Ascending aorta (tissue), 2 donors: ENCODE measurements at places on chromosomes 13 and 19.

DNA sequence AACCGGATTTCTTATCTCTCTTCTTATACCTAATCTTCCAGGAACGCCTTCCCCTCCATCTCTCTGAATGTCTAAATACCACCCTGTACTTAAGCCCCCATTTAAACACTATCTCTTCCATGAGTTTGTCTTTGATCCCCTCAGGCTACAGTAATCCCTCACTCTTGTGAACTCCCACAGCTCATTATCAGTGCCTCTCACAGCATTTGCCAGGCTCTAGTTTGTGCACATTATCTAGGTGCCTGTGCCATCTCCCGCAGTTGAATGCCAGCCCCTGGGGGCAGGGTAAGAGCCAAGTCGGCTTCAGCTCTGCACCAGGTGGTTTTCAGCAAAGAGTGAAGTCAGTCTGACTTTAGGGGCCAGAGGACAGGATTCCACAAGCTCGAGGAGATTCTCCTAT, 71.4 kb downstream of the FREM2 start:
- no peak for DNase-seq

- DNase-seq = peak; percentile 86
These were observed 68.6 kb downstream of the RASA3 start for GRCh38 chr13:114063545-114064449.

DNA sequence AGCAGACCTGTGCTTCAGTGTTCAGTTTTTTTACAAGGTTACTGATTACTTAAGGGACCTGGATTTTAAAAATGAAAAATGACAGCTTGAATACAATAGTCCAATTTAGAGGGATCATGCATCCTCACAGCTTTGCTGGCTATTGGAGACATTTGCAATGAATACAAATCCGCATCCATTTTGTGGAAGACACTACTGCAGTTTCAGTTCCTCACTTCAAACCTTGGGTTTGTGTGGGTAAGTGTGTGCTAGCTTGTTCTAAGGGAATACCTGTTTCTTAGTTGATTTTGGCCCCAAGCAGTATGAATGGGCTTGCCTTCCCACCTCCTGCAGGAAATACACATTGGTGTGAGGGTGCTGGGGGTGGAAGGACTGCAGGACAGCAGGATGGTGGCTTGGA, 222.4 kb downstream of the OLFM4 start:
- DNase-seq = no peak

- DNase-seq = no peak
These were observed 330.1 kb downstream of the SPRY2 start for GRCh38 chr13:80010846-80011245.

DNA sequence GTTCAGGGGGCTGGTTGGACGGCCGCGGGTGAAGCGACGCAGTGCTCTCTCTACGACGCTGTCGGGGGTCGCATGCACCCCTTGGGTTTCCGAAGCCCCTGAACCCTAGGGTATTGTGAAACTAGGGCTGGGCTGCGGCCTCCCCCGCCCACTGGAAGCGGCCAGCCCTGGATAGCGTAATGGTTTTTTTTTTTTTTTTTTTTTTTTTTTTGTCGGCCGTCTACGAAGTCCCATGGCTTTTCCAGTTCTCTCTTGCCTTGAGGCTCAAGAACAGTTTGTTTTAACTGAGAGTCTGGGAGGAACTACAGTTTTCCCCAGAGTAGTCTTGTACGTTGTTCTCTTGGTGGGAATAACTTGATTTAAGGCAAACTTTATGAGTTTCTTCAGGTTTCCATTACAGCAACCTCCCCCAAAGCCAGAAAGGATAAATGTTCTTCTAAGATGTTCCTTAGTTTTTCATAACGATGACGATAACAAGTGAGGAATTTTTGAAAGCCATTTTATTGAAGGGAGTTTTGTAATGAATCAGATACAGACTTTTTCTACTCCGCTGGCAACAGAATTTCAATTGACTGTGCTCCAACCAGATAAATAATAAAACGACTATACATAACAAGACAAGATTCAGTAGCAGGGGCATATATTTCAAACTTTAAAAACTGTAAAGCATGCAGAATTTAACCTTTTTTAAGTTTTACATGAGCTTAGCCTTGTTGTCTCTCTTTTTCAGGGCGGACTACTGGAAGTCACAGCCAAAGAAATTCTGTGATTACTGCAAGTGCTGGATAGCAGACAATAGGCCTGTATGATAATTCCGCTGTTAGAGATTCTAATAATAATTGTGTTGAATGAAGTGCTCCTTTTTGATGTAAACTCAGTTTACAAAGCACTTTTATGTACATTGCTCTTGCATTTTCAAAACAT, 867 bp downstream of the WBP4 start:
- no peak for DNase-seq

- peak; percentile 48 for DNase-seq
These were observed 9.0 kb upstream of the MEIS3 start for GRCh38 chr19:47428177-47428894.

DNA sequence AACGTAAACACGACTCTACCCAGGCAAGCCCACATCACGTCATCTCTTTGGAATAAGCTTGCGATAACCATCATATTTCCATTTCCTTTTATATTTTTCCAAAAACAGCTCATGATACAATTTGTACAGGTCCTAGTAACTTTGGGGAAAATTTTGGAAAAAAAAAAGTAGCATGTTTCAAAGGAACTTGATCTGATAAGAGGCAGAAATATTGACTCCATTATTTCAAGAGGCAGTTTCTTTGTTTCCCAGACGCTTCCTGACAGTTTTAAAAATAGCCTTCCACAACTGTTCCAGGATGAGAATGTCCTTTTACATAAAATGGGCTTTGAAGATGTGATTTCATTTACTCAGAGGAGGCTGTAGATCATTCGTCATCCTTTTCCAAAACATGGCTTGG, 23.1 kb downstream of the KLF2 start:
- no peak for DNase-seq

GRCh38 chr13:94298346-94298745, 181.1 kb downstream of the DCT start:
- no peak for DNase-seq

GRCh38 chr13:100363285-100363711, 225.3 kb downstream of the GGACT start:
- DNase-seq = no peak

GRCh38 chr13:71621174-71622124, 245.6 kb downstream of the DACH1 start:
- no peak for DNase-seq

- no peak for DNase-seq
These were observed 10.1 kb downstream of the URI1 start for GRCh38 chr19:29952177-29952576.

DNA sequence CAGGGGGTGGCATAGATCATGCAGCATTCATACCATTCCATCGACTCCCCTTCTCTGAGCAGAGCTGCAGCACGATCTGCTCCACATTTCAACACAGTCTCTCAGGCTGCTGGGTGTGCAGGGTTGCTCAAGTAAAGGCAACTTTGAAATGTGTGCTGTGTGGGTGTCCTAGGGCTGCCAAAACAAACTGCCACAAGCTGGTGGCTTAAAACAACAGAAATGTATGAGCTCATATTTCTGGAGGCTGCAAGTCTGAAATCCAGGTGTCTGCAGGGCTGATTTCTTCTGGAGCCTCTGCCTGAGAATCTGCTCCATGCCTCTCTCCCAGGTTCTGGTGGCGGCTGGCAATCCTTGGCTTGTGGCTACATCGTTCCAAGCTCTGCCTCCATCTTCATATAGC, 63.7 kb upstream of the WDFY2 start:
- DNase-seq = no peak

DNA sequence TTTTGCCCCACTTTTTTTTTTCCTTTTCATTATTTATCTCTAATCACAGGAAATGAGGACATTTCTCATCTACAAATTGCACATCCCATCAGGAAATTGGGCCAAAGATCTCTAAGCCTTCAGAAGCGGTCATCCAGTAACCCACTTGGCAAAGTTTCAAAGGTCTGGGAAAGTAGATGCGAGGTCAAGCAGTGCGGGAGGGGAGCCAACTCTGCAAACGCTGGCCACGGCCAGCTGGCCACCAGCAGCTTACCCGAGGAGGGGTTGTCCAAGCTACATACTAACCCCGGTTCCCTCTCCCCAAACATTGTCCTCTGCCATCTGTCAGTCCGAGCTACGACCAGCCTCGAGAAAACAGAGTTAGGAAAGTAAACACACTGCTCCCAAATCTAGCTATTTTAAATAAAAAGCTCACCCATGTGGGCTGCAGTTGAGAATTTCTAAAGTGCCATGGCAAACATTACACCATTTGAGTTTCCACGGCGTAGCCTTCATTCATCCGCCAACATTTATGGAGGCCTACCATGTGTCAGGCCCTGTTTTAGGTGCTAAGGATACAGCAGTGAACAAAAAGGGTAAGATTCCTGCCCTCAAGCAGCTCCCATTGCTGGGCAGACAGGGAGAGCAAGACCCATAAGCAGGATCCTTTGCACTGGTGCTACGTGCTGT, 11.5 kb downstream of the FFAR2 start:
- no peak for DNase-seq

DNA sequence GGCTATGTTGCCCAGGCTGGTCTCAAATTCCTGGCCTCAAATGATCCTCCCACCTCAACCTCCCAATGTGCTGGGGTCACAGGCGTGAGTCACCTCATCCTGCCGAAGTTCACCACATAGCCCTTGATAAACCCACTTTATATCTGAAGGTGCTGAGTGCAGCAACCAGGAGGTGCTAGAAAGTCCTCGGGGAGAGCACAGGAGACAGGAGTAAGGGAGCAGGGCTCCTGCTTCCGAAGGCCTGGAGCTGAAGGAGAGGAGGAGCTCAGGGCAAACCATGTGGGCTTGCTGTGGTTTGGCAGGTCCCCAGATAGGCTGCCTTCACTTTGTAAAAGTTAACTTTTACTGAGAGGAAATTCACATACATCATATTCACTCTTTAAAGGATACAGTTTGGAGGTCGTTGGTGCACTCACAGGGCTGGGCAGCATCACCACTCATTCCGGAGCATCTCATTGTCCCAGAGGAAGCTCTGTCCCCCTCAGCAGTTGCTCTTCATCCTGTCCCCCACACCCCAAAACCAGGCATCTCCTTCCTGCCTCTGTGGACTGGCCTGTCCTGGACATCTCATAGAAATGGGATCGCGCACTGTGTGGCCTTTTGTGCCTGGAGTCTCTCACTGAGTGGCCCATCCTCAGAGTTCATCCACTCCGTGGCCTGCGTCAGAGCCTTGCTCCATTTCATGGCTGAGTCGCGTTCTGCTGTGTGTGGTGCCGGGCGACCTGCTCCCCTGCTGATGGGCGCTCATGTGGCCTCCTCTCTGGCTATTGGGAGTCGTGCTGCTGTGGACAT, 49.5 kb downstream of the KDM4B start:
- DNase-seq = no peak

- DNase-seq = no peak
These were observed 536 bp downstream of the PRSS57 start for GRCh38 chr19:694481-695351.

- DNase-seq = no peak
These were observed 506 bp upstream of the AP1M1 start for GRCh38 chr19:16197188-16197621.

GRCh38 chr13:77781808-77782207, 84.3 kb downstream of the SLAIN1 start:
- DNase-seq = no peak

- peak; percentile 65 for DNase-seq
These were observed 8.1 kb downstream of the STK11 start for GRCh38 chr19:1213391-1214286.

DNA sequence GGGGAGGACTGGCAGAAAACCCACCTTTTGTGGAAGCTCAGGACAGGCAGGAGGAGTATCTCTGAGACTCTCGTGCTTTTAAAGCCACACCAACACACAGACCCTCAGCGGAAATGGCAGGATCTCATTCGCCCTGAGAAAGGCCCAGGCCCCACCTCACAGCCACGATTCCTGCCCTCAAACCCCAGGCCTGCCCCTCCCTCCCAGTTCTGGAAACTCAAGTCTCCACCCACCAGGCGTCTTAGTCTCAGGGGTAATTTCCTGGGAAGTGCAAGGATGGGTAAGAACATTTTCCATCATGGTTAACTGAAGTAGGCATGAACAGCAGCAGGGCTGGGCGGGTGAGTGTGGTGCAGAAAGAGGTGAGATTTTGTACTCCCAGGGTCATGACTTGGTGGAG, 8.0 kb upstream of the PDE4C start:
- no peak for DNase-seq

GRCh38 chr19:45079911-45080370, 881 bp downstream of the GEMIN7 start:
- DNase-seq = no peak

DNA sequence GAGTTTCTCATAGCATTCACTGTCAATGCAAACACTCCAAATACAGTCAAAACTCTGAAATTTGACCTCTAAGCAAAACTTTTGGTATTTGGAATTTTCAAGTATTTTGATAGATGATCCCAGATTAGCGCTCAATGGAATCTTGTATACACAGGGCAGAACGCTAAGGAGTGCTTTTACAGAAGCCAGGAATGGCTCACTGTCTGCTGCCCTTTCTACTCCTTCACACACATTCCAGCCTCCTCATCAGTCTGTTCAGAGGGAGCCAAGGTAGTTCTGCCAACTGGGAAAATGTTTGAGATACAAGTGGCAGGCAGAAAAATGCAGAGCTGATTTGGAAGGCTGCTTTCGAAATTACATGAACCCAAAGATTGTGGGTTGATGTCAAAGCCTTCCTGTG, 4.4 kb upstream of the STARD13 start:
- DNase-seq = no peak

DNA sequence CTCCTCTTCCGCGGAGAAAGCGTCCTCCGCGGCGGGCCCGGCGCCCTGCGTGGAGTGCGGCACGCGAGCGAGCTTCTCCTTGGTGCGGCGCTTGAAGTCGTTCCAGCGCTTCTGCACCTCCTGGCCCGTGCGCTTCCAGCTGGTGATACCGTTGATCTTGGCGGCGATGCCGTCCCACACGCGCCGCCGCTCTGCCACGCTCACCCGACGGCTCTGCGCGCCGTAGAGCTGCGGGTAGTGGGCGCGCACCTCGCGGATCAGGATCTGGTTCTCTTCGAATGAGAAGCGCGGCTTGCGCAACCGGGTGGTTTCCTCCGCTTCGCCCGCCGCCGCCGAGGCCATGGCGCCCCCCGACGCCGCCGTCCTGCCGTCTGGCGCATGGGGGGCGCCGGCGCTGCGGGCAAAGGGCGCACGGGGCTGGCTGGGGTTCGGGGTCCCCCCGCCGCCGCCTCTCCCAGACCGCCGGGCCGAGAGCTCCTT, 941 bp downstream of the MYPOP start:
- peak; percentile 78 for DNase-seq

DNA sequence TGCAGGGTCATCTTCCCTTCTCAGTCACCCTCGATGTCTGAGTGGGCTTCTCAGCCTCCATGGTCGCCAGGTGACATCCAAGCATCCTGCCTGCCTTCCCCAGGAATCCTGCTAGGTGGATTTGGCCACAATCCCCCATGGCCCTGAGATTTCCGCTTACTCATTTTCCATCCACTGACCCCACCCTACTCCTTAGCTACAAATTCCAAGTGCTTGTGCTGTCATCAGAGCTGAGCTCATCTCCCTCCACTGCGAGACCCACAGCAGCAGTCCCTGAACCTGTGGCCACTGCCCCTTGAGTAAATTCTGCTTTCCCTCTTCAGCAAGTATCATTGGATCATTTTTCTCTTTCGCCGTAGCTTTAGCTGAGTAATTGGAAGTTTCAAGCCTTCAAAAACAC, 90.5 kb upstream of the ANKRD10 start:
- no peak for DNase-seq

- no peak for DNase-seq
These were observed 15.1 kb upstream of the ZNF507 start for GRCh38 chr19:32330213-32330857.
